Fibroblast of lung (primary cell): ENCODE measurements at places on chromosomes 11 and 22. TPM values are rescaled to one million over a fixed set of nuclear protein-coding genes. Genes with fewer than 3 reads are reported as not detected.

GRCh38 chr22:37043828-37044538 lies 7.6 kb upstream of the KCTD17 start:
- H3K27me3 ChIP-seq, result no peaks in the 10 kb centered on the region
- H3K27ac ChIP-seq, result no peak overlapping the region
- H3K4me1 ChIP-seq, result no peaks in the 10 kb centered on the region
- H3K4me3 ChIP-seq, result no peak overlapping the region

- no peak overlapping the region for H3K27ac ChIP-seq
- H3K36me3 ChIP-seq, result no peaks in the 10 kb centered on the region
- peaks cover 4% of the 10 kb centered on the region for H3K27me3 ChIP-seq
Observed at GRCh38 chr11:94661444-94661843, 94.3 kb downstream of the PIWIL4 start.

DNA sequence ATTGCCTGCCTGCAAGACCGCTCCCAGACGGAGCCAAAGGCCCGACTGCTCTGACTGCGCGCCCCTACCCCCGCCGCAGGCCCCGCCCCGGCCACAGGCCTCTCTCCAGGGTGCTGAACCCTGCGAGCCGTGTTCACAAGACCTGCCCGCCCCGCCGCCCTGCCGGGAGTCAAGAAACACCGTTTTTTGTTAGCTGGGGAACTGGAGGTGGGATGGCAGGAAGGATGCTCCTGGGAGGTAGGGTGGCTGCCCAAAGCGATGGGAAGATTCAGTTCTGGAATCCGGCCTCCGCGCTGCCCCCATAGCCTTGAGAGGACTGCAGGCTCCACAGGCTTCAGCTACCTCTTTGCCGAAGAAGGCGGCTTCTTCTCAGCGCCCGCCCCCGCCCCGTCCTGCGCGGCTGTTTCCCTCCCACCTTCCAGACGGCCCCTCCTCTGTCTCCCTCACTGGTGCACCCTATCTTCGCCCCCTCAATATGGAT lies 2.7 kb upstream of the PDE2A start:
- peaks cover 60% of the 10 kb centered on the region for H3K27me3 ChIP-seq
- H3K27ac ChIP-seq, result no peak overlapping the region
- H3K4me3 ChIP-seq, result no peak overlapping the region
- DNase-seq, result peak; percentile 26
- H3K4me1 ChIP-seq, result no peaks in the 10 kb centered on the region

DNA sequence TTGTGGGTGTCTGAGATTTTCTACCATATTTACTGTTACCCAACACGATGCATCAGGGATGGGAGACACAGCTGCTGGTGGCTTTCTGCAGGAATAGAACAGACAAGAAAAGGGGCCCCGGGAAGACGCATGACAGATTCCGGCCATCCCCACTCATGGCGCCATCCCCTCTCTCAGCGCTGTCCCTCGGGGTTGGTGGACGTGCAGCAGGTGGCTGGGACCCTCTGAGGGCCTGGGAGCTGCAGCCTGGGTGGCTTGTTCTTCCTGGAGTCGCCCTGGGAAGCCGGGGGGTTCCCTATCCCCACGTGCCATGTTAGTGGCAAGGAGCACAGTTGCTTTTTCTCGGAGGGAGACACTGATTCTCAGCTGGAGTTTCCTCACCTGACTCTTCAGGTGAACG lies 1123.3 kb downstream of the BRD1 start:
- no peak for DNase-seq
- no peak overlapping the region for H3K27ac ChIP-seq
- H3K36me3 ChIP-seq, result no peaks in the 10 kb centered on the region
- H3K4me3 ChIP-seq, result no peak overlapping the region
- H3K4me1 ChIP-seq, result no peaks in the 10 kb centered on the region
- H3K27me3 ChIP-seq, result no peaks in the 10 kb centered on the region

Gene TRPM5
- not detected in 2 replicates for total RNA-seq

- no peak overlapping the region for H3K4me3 ChIP-seq
- H3K4me1 ChIP-seq, result peaks cover 5% of the 10 kb centered on the region
- no peaks in the 10 kb centered on the region for H3K36me3 ChIP-seq
- no peak for DNase-seq
- no peaks in the 10 kb centered on the region for H3K27me3 ChIP-seq
Observed at GRCh38 chr11:102318469-102318868, 1.2 kb downstream of the BIRC3 start.

DNA sequence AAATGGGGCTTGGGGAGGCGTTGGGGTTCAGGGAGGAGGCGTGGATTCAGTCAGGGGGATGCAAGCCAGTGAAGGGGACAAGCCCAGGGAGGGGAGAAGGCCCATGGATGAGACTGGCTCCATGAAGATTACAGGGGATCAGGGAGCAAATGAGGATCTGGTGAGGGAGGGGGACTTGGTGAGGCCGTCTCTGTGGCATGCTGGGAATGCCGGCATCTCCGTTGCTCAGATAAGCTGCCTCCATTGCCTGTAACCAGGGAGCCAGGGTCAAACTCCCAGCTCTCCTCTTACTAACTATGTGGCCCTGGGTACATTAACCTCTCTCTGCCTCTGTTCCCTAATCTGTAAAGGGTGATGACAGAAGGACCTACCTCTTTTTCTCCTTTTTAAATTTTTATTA lies 38.7 kb downstream of the TPBGL start:
- H3K4me3 ChIP-seq, result no peak overlapping the region
- peak; percentile 39 for DNase-seq

Gene SNRPD3
- total RNA-seq, result 89.9 and 114 TPM in 2 replicates

- no peak for DNase-seq
- H3K27me3 ChIP-seq, result no peaks in the 10 kb centered on the region
- peaks cover 21% of the 10 kb centered on the region for H3K4me1 ChIP-seq
- H3K4me3 ChIP-seq, result peak overlapping the region; percentile 28
Observed at GRCh38 chr11:125164091-125164421, 495 bp upstream of the PKNOX2 start.

GRCh38 chr11:78560826-78561484 lies 13.7 kb downstream of the NARS2 start:
- no peaks in the 10 kb centered on the region for H3K27me3 ChIP-seq
- H3K4me1 ChIP-seq, result peaks cover 10% of the 10 kb centered on the region
- peak overlapping the region; percentile 0 for H3K4me3 ChIP-seq

DNA sequence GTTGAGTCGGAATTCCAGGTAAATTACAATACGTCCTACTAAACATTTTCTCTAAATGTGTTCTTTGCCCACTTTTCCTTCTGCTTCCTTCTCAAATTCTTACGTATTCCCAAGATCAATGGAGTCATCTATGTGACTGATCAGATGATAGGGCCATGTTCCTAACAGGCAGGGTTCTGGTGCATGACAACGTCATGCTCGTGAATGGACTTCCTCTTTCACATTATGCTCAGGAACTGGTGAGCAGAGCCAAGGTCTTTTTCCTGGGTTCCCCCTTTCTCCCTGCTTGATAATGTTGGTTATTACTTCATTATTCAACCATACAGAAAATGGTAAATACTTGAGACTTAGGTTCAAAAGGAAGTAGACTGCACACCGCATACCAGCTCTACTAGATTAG lies 789.4 kb downstream of the OPCML start:
- no peak overlapping the region for H3K4me3 ChIP-seq
- DNase-seq, result no peak
- H3K27ac ChIP-seq, result no peak overlapping the region
- H3K4me1 ChIP-seq, result peaks cover 6% of the 10 kb centered on the region

Gene ACR
- total RNA-seq, result not detected in 2 replicates

- H3K4me1 ChIP-seq, result no peaks in the 10 kb centered on the region
- H3K4me3 ChIP-seq, result no peak overlapping the region
- H3K36me3 ChIP-seq, result peaks cover 14% of the 10 kb centered on the region
Observed at GRCh38 chr22:21590809-21591641, 23.5 kb downstream of the UBE2L3 start.

Gene HBE1
- 0.33 TPM in 1 of 2 replicates, not detected in the other for total RNA-seq

Gene CXCR5
- total RNA-seq, result not detected in 2 replicates

GRCh38 chr11:67179892-67180490 lies 60.9 kb downstream of the KDM2A start:
- peak; percentile 38 for DNase-seq
- H3K27me3 ChIP-seq, result no peaks in the 10 kb centered on the region
- H3K27ac ChIP-seq, result no peak overlapping the region
- H3K4me1 ChIP-seq, result peaks cover 7% of the 10 kb centered on the region

Gene POTEH
- total RNA-seq, result not detected in 2 replicates

Gene CPSF7
- total RNA-seq, result 14.4 and 18.0 TPM in 2 replicates

GRCh38 chr11:76610871-76611475 lies 59.6 kb downstream of the LRRC32 start:
- H3K4me3 ChIP-seq, result no peak overlapping the region
- H3K4me1 ChIP-seq, result peaks cover 6% of the 10 kb centered on the region
- no peak overlapping the region for H3K27ac ChIP-seq

GRCh38 chr11:64152841-64153691 lies 12.8 kb downstream of the MACROD1 start:
- DNase-seq, result peak; percentile 22
- H3K36me3 ChIP-seq, result no peaks in the 10 kb centered on the region
- no peak overlapping the region for H3K4me3 ChIP-seq
- H3K27ac ChIP-seq, result no peak overlapping the region

DNA sequence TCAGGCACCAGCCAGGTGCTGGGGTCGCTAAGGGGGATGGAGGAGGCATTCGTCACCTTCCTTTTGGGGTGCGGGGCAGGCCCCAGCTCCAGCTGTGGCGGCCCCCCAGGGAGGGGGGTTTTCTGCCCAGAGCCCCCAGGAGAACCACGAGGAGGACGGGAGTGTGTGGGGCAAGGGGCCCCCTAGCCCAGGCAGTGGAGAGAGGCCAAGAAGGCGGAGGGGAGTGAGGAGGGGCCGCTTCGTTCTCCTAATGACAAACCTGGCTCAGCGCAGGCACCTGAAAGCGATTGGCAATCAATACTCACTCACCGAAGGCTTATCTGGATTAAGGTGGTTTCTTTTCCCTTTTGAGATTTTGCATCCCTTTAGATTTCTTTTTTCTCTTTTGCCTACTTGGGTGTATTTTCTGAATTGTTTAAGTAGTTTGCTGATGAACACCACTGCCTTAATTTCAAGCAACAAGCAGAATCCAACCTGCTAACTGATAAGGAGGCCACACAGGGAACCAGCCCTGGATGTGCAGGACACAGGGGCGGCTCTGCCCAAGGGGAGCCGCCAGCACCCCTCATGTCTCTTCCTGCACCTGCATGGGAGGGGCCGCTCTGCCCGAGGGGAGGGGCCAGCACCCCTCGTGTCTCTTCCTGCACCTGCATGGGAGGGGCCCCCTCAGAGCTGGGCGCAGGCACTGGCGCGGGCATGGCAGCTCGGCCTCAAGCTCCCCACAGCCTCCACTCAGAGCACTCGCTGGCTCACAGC lies 122.3 kb downstream of the BRD1 start:
- H3K27me3 ChIP-seq, result no peaks in the 10 kb centered on the region
- no peak overlapping the region for H3K4me3 ChIP-seq

GRCh38 chr11:72951888-72952287 lies 137.7 kb downstream of the ATG16L2 start:
- H3K27ac ChIP-seq, result no peak overlapping the region
- no peaks in the 10 kb centered on the region for H3K36me3 ChIP-seq
- no peaks in the 10 kb centered on the region for H3K27me3 ChIP-seq
- H3K4me1 ChIP-seq, result no peaks in the 10 kb centered on the region

Gene NELL1
- not detected in 2 replicates for total RNA-seq

DNA sequence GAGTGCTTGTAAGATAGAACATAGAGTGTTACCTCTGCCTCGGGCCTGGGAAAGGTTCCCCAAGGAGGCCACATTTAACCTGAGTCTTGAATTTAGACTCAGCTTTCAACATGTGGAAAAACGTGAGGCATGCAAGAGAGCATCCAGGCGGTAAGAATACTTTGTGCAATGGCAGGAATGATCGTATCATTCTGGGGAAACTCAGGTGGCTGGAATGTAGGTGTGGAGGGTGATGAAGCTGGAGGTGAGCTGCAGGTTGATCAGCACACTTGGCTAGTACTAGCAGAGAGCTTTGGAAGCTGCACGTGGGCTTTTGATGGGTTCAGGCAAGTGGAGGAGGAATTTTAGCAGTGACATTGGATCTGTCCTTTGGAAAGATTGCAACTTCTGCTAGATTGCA lies 270.3 kb upstream of the RAG2 start:
- H3K36me3 ChIP-seq, result no peaks in the 10 kb centered on the region
- H3K4me1 ChIP-seq, result no peaks in the 10 kb centered on the region
- no peaks in the 10 kb centered on the region for H3K27me3 ChIP-seq
- no peak overlapping the region for H3K4me3 ChIP-seq
- H3K27ac ChIP-seq, result no peak overlapping the region

Gene LRRC4C
- under 0.01 TPM in 2 replicates for total RNA-seq

DNA sequence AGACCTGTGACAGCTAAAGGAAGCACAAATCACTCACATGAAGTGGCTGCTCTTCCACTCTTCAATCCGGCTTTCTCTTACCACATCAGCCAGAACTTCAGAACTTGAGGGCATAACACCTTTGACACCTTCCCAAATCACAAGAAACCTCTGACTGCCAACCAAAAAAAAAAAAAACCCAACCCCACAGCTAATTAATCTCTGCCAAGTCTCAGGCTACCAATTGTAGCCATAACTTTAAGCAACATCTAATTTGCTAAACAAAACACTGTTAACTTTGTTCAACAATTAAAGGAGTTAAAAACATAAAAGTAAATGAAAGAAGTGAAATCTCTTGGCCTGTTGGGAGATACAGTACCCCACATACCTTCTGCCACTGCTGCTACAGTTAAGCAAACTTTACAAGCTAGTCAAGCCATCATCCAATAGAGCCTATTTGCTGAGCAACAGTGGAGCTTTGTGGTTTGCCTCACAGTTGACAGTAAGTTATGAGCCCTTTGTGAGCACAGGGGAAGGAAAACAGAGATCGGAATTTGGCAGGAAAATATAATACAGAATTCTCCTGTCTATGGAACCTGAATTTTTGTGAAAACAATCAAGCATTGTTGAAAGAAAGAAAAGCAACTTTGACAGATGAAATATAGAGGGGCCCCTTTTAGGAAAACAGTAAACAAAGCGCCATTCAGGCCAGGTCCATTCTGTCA lies at the start of gene SOX6:
Gene SOX6 (minus strand): TSS at position 490 of the 704 bp plus-strand sequence. CDS start 15,298 bp downstream, outside the sequence.
- H3K27me3 ChIP-seq, result no peaks in the 10 kb centered on the region
- H3K4me1 ChIP-seq, result no peaks in the 10 kb centered on the region
- H3K4me3 ChIP-seq, result no peak within 1 kb of the TSS
- H3K27ac ChIP-seq, result no peak within 1 kb of the TSS
- peak; percentile 82 for DNase-seq

DNA sequence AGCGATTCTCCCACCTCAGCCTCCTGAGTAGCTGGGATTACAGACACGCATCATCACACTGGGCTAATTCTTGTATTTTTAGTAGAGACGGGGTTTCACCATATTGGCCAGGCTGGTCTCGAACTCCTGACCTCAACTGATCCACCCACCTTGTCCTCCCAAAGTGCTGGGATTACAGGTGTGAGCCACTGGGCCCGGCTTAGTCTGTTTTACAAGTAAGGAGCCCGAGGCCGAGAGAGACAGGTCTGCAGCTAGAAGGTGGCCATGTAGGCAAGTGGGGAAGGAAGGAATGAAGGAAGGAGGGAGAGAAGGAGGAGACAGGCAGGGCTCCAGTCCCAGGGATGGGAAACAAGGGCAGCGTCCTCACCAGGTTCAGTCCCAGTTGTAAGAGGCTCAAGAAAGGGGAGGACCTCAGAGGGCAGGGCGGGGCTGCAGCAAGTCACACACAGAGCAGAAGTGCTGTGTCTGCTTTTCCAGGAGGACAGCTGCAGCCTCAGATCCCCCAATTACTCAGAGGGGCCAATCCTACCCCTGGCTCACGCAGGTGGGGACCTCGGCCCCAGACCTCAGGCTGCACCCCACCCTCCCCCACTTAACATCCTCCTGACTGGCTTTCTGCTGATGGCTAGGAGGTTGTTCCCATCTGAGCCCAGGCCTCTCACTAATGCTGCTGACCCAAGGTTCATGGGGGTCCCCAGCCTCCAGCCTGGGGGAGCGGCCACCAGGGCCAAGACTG lies 53.8 kb upstream of the PRR5 start:
- no peak overlapping the region for H3K4me3 ChIP-seq
- peaks cover 5% of the 10 kb centered on the region for H3K4me1 ChIP-seq
- DNase-seq, result no peak
- H3K27me3 ChIP-seq, result no peaks in the 10 kb centered on the region

Gene SULT4A1
- total RNA-seq, result under 0.01 and 0.50 TPM in 2 replicates

- no peaks in the 10 kb centered on the region for H3K36me3 ChIP-seq
- no peak for DNase-seq
- H3K4me3 ChIP-seq, result no peak overlapping the region
- H3K27ac ChIP-seq, result no peak overlapping the region
Observed at GRCh38 chr11:68106165-68106940, 14.8 kb downstream of the CHKA start.

Gene KRTAP5-11
- total RNA-seq, result not detected in 2 replicates
